ENCODE measurements at places on chromosomes 5 and 9.
A peak's percentile ranks its signal among the peaks of the same experiment; 100 is the strongest.

- no peak for DNase-seq
These were observed 188.1 kb downstream of the GABRB2 start for GRCh38 chr5:161358446-161358845.

GRCh38 chr5:131745703-131746102 lies 51.1 kb downstream of the FNIP1 start:
- no peak for DNase-seq

DNA sequence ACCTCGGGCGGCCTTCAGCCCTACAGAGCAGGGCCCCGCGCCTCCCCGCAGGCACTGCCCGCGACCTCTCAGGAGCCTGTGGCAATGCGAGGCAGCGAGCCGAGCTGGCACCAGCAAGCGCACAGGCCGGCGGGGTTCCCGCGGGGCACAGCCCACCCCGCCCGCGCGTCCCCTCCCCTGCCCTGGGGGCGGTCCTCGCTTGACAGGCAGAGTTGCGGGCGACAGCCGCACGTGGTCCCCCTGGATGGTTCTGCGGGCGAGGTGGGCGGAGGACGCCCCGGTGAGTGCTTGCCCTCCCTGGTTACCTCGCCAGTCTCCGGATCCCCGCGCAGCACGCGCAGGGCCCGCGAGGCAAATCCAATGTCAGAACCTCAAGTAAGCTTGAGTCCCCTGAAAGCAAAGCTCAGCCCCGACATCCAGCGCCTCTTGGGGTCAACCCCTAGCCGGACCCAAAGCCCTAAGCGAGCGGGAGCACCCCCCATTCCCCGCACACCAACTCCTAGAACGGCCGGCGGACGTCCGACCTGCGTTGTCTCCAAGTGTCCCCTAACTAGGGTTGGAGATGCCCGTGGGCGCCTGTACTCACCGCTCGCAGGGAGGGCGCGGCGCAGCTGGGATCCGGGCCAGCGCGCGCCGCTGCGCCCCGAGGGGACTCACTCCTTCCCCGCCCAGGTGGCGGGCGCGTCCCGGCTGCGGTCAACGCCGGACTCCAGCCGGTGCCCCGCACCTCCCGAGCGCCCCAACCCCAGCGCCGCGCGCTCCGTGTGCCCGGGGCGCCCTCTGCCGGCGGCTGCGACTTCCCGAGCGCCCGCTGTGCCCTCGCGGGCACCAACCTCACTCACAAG lies at the start of gene DRD1:
Gene DRD1, minus strand, starts transcription at position 123 of the 845 bp plus-strand sequence. CDS start 1,083 bp downstream, outside the sequence.
- peak; percentile 17 for DNase-seq

GRCh38 chr9:4738866-4739586 lies 2.0 kb downstream of the AK3 start:
- DNase-seq = no peak

DNA sequence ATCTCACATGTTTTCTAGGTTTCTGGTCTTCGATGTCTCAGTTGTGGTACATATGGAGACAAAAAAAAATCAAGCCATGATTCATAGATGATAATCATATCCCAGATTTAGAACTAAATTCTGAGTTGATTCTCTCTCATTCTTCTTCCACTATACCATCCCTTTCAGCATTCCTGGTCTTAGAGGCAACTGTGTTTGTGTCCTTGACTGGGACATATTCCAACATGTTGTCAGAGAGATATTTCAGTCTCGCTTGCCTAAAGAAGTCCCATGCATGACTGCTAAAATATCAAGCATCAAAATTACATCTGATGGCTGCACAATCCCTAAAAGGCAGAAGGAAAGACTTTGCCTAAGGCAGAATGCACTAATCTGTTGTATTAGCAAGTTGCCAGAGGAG lies 236.6 kb downstream of the PSAT1 start:
- DNase-seq = no peak

DNA sequence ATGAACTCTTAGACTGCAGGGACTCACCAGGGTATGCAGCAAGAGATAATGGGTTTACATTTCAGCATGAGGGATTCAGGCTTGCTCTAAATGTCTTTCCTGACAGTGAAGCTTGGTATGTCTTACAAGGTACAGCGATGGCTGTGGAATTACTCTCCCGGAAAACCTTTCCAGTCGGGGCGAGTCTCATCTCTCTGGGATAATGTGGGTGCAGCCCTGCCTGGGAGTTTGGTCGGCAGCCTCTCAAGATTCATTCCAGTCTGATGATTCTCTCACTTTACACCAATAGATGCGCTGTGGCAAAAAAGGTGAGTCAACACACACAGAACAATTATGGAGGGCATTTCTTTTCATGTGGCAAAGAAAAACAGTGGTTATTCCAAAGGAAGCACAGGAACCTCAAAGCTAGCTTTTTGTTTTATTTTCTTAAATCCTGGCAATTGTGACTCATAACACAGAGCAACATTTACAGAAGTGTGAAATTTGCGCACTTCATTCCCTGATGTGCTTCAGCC lies 190.3 kb downstream of the DCP2 start:
- DNase-seq = no peak

DNA sequence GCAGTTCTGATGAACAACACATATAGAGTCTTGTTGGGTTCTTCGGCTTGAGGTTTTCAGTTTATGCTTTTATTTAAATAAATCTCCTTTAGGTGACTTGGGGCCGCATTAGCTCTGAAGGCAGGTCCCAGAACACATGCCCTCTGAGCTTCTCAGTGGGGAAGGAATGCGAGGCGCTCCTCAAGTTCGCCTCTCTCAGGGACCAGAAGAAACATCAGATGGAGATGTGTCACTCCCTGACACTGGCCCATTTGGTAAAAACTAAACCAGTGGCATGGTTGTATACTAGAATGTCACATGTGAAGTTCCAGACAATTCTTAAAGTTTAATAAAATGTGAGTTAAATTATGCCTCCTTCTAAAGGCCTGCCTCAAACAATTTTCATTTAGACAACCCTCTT lies 1.9 kb downstream of the MACROH2A1 start:
- no peak for DNase-seq

DNA sequence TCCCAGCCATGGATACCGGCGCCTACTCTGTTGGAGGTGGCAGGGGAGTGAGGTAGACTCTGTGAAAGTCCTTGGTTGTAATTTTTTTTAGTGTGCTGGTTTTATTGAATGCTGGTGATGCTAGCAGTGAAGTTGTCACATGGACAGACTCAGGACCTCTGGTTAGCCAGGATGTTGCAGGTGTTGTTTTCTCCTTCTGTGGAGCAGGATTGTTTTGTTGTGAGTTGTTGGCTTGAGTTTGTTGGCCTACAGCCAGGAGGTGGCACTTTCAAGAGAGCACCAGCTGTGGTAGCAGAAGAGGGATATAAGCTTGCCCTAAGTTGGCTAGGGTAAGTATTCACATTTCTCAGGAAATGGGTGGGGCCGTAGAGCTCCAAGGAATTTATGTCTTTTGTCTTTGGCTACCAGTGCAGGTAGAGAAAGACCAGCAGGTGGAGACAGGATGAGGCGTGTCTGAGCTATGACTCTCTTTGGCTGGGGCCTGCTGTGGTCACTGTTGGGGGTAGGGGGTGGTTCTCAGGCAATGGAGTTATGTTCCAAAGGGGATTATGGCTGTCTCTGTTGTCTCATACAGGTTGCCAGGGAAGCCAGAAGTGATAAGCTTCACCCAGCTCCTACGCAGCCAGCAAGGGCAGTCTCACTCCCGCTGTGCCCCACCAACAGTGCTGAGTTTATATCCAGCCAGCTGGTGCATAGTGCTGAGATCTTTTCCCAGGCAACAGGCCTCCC lies 248.7 kb downstream of the TAF11L14 start:
- no peak for DNase-seq

GRCh38 chr5:154086641-154087040 lies 47.9 kb downstream of the MFAP3 start:
- DNase-seq = no peak

- no peak for DNase-seq
These were observed 28.7 kb upstream of the SNX24 start for GRCh38 chr5:122816756-122817155.

DNA sequence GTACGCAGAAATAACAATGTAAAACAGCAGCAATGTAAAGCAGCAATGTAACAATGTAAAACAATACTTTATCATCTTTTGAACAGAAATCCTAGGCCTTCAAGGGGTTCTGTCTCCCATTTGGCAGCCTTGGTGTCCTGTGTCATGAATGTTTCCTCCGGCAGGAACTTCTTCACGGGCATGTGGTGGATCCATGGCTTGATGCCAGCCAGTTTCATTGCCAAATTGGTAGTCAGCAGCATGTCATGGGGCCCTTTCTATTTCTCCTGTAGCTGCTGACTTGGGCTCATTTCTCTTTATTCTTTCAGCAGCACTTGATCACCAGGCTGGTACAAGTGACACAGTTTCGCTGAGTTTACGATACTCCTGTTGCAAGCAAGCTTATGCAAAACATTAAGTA lies 275.3 kb downstream of the HTR1A start:
- no peak for DNase-seq

GRCh38 chr5:113293975-113294310 lies 140.8 kb downstream of the TSSK1B start:
- no peak for DNase-seq

DNA sequence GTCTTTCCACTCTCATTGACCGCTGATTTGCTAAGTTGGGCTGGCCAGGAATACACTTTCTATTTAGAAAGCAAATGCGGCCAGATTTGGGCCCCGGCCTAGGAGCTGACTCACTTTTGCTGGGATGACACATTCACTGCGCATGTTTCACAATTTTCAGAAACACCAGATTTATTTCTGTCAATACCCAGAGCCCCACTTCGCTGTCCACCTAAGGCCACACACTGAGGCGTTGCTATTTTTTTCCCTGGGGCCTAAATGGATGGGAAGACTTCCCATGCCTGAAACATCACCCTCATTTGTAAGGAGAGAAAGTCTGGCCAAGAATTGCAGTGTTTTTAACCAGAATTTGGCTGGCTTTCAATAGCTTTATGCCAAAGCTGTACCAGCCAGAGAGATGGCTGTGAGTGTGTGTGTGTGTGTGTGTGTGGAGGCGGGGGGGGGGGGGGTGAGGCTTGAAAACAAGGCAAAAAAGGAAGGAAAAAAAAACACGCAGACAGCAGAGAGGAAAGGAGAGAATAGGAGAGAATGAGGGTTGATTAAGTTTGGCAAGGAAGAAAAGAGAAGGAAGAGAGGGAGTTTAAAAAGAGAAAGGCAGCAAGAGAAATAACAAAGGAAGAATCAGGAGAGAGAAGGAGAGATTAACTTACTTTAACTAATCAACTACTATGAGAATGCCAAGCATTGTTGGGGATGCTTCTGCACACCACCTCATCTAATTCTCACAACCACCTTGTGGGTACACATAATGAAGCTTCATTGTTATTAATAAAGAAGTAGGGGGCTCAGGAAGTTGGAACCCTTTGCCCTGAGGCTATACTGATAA lies 261.4 kb upstream of the KLF4 start:
- no peak for DNase-seq

DNA sequence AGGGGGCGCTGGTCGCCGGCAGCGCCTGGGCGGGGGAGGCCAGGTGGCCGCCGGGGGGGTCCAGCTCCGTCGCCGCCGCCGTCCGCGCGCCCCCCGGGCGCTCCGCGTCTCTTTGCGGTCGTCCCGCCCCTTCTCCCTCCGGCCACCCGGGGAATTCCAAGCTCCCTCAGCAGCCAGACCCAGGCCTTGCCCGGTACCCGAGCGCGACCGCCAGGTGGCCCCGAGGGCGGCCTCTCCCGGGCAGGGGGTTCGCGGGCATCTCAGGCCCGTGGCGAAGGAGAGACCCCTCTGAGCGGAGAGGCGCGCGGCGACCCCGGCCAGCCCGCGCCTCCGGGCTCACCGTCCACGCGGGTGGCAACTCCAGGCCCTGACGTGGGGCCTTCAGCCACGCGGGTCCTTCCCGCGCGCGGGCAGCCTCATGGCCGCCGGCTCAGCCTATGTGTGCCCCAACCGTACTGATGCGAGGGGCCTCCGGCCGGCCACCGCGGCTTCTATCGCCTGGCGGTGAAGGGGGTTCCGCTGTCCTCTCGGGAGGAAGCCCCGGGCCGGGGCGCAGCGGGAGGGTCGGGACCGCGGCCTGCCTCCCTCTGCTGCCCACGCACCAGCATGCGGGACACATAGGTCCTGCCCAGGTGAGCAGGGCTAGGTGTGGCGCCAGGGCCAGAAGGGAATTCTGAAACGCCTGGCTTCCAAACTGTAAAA lies 529 bp upstream of the NRARP start:
- no peak for DNase-seq

- DNase-seq = no peak
These were observed 294.8 kb upstream of the RFX3 start for GRCh38 chr9:3820643-3821042.

GRCh38 chr9:117290856-117291622 lies 123.8 kb downstream of the ASTN2 start:
- no peak for DNase-seq

DNA sequence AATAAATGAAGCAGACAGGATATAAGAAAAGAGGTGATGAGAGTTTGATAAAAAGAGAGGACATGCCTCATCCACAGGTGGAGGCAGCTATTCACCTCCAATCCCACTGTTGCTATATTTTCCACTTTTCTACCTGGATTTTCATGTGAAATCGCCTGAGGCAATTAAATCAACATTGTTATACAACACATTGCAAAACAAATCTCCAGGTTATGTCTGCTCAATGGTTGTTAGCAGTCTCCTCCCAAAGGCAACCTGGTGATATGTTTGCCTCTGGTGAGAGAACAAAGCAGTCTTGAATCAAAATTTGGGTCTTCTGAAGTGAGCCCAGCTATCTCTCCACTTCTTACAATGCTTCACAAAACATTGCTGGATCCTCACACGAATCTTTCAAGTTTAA lies 30.0 kb downstream of the NREP start:
- no peak for DNase-seq

DNA sequence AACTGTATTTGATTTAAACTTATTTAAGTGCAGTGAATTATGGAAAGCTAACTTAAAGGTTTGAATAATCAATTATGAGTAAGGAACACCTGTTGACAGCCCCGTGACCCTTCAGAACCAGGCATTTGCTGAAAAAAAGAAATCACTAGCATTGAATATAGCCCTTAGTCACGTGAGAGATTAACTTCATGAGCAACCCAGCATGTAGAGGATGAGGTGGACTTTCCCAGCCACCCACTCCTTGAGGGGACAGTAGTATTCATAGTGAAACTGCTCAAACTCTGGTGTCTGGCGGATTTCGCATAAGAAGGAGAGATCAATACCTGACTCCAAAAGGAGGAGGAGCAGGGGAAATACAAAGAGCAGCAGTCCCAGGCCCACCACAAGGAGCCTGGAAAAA lies 184.8 kb upstream of the RASEF start:
- DNase-seq = no peak

DNA sequence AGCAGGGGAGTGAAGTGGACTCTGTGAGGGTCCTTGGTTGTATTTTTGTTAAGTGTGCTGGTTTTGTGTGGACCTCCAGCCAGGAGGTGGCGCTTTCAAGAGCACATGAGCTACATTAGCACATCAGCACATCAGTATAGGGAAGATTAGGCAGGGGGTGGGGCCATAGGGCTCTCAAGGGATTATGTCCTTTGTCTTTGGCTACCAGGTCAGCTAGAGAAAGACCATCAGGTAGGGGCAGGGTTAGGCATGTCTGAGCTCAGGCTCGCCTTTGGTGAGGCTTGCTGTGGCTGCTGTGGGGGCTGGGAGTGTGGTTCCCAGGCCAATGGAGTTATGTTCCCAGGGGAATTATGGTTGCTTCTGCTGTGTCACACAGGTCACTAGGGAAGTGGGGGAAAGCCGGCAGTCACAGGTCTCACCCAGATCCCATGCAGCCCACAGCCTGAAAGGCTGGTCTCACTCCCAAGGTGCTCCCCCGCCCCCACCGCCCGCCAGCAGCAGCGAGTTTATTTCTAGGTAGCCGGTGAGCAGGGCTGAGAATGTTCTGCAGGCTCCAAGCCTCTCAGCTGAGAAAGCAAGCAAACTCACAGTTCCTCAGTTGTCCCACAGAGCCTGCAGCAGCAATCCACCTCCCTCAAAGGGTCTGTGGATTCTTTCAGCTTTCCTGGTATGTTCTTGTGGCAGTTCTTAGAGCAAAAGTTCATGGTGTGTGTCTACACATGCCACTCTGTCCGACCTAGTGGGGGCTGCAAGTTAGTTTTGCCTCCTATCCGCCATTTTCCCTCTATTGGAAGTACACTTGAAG lies 13.7 kb downstream of the OR1J1 start:
- no peak for DNase-seq
